ENCODE measurements at places on chromosomes 7 and 10.

- DNase-seq: no peak
Observed at GRCh38 chr7:78594156-78594555, 795.6 kb downstream of the PHTF2 start.

DNA sequence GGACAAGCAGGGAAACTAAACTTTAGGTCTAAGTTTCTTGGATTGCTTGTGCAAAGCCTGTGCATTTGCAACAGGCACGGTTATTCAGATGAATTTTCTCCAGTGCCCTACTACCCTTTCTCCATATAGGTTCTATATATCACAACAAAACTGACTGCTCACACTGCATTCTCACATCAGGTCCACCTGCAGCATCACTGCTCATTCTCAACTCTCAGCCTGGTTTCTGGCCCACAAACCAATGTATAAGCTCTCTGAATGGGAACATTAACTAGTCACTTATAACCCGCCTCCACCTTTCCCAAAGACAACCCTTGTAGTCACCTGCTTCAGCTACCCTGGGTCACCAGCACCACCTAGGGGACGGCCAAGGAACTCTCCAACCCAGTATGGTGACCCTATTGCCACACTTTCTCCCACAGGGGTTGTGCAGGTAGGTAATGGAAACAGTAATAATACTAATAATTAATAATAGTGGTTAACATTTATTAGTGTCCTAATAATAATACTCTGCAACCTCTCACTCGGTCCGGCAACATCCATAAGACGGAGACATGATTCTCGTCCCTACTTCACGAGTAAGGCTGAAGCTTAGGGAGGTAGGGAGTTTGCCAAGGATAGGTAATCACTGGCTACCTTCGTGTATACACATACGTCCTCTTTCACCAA is 97.3 kb downstream of the CLEC2L start:
- DNase-seq: no peak

GRCh38 chr7:2800931-2801688 is 43.0 kb downstream of the GNA12 start:
- peak; percentile 73 for DNase-seq

GRCh38 chr10:33570495-33570894 is 236.0 kb upstream of the NRP1 start:
- DNase-seq: no peak

GRCh38 chr10:28111712-28112111 is 112.8 kb upstream of the ODAD2 start:
- no peak for DNase-seq

DNA sequence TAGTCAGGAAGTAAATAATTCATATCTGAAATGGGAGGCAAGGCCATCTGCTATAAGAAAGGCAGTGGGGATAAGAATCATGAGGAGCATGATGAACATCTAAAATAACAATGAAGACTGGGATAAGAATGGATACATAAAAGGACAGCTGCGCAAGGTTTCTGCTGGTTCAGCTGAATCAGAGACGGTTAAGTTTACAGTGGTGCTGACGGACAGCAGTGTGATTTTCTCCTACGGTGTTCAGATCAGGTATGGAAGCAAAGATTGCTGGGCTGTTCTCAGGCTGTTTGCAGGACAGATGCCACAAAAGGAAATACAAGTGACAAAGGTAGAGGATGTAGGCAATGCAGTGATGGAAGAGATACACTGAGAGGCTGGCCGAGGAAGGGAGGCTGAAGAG is 8.4 kb downstream of the CYCS start:
- DNase-seq: no peak

GRCh38 chr10:127265288-127265687 is 68.9 kb upstream of the INSYN2A start:
- no peak for DNase-seq

DNA sequence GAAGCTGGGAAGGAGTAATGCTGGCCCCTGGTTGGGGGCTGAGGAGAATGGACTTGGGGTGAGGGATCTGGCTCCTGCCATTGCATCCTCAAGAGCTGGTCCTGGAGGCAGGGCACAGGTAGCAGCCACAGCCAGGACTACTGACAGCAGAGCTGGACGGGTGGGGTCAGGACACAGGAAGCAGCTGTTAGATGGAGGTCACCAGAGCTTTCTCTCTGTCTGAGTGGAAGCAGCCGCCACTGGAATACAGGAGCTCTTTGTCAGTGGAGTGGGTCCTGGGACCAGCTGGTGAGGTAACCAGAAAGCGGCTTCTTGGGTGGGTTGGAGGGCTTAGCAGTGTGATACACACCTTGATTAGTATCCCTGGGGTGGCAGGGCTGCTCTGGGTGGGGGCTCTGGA is 58.1 kb upstream of the AQP1 start:
- DNase-seq: no peak

DNA sequence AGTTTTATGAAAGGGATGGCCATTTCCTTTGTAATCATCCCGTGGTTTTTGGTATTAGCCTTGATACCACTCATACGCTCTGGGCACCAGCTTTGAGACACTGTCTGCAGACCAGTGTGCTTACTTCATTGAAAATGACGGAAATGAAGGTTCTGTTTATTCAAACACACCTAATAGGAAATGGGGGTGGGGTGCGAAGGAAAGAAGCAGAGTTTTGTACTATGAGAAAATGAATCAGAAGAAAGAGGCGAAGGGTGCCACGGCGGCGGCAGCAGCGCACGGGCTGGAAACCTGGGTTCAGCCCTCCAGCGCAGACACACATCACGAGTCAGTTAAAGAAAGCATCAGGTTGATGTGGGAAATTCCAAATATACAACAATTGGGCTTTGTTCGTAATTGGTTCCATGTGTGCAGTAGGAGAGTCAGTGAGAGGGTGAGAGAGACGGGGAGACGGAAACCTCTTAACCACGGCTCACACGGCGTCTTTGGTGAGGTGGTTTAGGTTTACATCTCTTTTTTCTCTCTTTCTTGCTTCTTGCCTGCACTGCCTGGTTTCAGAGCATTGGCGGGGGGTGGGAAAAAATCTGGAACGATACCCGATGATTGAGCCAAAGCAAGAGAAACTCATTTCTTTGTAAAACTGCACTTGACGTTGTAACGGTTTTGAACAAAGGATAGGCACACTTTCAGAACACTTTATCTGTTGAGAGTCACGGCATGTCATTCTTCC is 321.2 kb downstream of the FRMD4A start:
- no peak for DNase-seq

DNA sequence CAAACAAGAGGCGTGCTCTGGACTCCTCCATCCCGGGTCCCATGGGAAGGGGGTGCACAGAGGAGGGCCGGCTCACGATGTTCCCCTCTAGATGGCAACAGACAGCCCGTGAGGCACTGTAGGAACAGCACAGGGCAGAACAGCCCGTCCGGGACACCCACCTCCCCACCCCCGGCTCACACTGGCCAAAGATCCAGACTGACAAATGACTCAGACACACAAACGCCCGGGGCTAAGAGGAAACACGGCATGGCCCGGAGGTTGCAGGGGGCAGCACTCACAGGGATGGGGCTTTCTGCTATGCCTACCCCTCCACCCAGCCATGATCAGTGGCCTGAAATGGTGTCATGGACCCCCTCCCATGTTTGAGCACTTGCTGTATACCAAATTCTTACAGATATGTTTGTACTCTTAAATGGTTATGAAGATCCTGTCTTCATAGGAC is 4.9 kb upstream of the ELN start:
- peak; percentile 99 for DNase-seq

- no peak for DNase-seq
Observed at GRCh38 chr10:127406018-127406550, 143.0 kb upstream of the NPS start.

GRCh38 chr10:71868192-71868697 is 17.2 kb upstream of the PSAP start:
- DNase-seq: no peak

- DNase-seq: no peak
Observed at GRCh38 chr7:96380111-96380512, 58.2 kb upstream of the SLC25A13 start.

DNA sequence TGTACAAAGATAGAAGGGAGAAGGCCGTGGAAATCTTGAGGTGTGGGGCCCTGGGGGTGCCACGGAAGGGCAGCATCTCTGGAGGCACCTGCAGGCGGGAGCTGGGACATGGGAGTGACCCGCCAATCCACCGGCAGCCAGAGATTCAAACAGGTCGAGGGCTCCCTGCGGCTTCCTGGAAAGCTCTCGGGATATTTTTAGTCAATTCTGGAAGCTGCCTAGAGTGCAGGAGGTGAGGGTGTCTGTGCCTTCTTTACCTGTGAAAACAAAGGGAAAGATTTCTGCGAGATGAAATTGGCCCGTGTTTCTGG is 16.6 kb downstream of the MNX1 start:
- DNase-seq: peak; percentile 33

GRCh38 chr7:121954803-121955202 is 81.8 kb downstream of the PTPRZ1 start:
- no peak for DNase-seq

- peak; percentile 59 for DNase-seq
Observed at GRCh38 chr7:3043544-3044371, at the start of gene CARD11. Gene CARD11 (minus strand): TSS chr7:3043867. CDS start chr7:2958506, 85,361 bp downstream.

DNA sequence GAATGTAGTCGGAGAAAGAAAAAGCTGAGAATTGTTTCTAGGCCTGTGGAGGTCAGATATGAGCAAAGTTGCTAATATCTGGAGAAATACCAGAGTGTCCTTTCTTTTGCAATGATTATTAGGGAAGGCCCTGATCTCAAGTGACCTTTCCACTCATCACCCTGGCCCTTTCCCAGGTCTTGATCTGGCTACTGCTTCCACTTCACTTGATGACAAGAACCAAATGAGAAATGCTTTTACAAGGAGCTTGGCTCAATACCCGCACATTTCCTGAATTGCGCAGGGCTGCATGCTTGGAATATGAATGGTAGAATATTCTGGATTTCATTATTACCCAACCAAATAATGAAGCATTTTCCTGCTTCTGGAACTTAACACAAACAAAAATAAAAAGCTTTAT is 104.6 kb downstream of the ITGB8 start:
- no peak for DNase-seq

GRCh38 chr7:16071246-16071857 is 350.0 kb downstream of the CRPPA start:
- DNase-seq: no peak

DNA sequence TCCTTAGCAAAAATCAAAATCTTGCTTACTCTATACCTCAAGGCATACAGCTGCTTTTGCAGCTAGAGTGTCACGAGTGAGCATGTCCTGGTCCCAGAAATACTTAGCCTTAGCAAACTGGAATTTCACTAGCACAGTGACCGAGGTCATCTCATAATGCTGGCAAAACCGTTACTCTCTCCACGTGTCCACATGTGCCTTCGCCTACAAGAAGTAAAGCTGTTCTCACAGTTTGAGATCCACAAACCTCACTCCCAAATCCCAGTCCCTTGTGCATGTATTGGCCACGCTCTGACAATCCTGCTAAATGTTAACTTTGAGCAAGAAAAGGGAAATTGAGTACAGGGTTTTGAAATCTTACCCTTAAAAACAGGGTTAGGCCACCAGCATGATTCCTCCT is 111.0 kb upstream of the PLXDC2 start:
- DNase-seq: no peak

GRCh38 chr7:154997840-154998370 is 5.0 kb downstream of the PAXIP1 start:
- no peak for DNase-seq

DNA sequence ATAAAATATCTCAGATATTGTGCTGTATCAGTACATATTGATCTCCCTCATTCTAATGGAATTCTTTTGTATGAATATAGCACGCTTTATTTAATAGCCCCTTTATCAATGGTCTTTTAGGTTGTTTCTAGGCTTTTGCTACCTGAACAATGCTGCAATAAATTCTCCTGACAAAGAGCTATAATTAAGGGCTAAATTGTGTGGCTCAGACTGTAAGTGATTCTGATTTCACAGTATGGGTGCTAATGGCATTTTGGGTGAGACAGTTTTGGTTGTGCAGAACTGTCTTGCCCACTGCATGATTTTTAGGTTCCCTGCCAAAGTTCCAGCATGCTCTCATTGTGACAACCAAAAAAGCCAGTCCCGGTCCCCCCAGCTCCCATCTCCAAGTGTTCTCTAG is 363.2 kb downstream of the REEP3 start:
- DNase-seq: no peak

All from coronary artery (tissue), 2 donors.